ENCODE measurements at places on chromosomes 4 and X.

DNA sequence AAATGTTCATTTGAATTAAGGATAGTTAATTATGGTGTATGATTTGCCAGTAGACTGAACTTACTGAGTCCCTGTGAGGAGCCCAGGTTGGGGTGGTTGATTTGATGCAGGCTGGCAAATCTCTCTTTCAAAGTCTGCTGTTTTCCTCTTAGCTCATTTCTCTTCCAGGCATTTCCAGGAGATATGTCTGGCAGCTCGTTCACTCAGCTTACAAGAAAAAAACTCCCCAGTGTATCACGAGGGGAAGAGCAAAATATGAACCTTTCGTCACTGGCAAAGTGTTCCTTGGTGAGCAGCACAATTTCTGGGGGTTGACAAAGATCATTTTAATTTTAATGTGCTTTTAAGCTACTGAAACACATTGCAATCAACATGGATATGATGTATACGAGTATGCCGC is 244.2 kb downstream of the CBLL2 start:
- no peak for DNase-seq

GRCh38 chr4:5734853-5735252 is 23.9 kb downstream of the EVC start:
- no peak for DNase-seq

- DNase-seq = no peak
These were observed 51.4 kb downstream of the ENOX2 start for GRCh38 chrX:130851569-130851968.

DNA sequence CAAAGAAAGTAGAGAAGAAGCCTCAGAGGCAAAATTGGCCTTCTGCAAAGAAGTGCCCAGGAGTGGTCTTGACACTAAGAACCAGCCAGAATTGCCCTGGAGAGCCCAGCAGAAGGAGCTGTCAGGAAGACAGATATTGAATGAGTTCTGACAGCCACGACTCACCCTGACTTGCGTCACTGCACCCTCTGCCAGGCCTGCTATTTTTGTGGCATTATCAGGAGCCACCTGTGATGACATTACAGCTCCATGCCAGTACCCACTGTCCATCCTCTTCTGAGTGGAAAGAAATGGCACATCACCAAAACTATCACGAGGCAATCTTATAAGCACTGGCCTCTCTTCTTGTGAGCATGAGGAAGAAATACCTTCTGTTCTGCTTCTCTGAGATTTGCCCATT is 67.7 kb downstream of the SMIM20 start:
- DNase-seq = no peak
